ENCODE measurements at places on chromosomes 11 and 22.

- DNase-seq: no peak
Measured at GRCh38 chr11:128559496-128560103, 27.8 kb downstream of the ETS1 start.

GRCh38 chr11:76699451-76700091 is 29.0 kb upstream of the LRRC32 start:
- DNase-seq: peak; percentile 63

DNA sequence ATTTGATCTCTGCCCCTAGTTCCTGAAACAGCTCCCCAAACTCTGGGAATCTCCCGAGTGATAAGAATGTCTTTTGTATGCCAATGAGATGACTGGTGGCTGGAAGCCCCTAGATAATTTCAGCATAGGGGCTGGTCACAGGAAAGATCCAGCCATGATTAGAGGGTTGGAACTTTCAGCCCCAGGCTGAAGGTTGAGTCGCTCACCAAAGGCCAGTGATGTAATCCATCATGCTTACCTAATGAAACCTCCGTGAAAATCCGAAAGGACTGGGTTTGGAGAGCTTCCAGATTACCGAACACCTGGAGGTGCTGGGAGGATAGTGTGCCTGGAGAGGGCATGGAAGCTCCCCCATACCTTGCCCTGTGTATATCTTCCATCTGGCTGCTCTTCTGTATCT is 26.0 kb downstream of the LRRC32 start:
- DNase-seq: no peak

DNA sequence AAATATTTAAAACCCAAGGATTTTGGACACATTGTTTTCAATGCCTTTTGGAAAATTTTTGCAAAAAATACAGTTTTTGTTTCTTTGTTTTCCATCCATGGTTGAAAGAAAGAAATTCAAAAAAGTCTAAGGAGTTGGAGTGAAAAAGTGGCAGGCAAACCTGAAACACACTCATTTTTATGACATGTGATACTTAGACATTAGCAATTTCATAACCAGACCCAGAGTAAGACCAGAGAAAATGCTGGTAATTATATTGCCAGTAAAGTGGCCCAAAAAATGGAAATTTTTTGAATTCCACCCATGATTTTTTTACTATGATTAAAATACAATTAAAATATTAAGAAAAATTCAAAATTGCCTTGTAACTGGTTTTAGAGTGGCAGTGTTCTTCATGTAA is 128.2 kb downstream of the SLC17A6 start:
- no peak for DNase-seq

GRCh38 chr11:43555816-43556611 is 124.5 kb upstream of the HSD17B12 start:
- DNase-seq: no peak

DNA sequence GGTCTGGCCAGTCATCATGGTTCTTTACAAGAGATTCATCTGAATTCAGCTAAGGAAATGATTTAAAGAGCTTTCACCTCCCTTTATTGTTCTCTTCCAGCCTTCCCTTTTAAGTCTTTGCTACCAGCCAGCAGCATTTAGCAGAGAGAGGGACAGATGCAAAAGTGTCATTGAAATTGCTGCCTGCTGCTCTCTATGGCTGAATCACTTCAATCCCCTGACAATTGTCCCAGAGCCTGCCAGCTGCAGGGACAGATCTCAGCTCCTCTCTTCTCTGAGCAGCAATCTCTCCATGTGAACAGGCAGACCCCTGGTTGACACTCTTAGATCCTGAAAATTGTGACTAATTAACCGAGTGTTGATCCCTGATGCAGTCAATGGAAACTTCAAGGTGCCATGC is 816.9 kb upstream of the CCDC90B start:
- DNase-seq: no peak

- peak; percentile 81 for DNase-seq
Measured at GRCh38 chr11:45859661-45860140, 12.4 kb downstream of the CRY2 start.

DNA sequence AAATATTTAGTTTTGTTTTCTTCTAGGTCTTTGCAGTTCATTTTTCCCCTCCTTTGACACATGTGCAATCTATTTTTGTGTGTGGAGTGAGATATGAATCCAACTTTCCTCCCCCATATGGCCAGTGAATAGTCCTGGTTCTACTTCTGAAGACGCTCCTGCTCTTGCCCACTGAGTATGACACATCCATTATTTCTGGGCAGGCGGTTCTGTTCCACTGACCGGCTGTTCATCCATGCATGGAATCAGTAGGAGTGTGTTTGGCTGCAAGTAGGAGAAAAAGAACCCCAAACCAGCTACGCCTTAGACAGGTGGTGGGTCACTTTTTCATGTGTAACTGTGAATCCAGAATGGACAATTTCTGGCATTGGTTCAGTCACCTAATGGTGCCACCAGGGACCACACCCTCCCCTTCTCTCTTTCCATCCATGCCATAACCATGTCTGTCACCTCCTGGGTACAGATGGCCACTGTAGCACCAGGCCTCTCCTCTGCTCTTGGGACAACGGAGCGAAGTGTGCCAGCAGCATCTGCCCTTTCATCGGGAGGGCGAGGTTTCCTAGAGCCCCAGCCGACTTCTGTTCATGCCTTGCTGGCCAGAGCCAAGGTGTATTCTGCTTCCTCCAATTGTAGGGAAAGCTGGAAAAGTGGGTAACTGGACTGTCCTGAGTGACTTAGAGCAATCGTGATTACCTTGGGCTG is 67.4 kb upstream of the SLC22A12 start:
- no peak for DNase-seq

DNA sequence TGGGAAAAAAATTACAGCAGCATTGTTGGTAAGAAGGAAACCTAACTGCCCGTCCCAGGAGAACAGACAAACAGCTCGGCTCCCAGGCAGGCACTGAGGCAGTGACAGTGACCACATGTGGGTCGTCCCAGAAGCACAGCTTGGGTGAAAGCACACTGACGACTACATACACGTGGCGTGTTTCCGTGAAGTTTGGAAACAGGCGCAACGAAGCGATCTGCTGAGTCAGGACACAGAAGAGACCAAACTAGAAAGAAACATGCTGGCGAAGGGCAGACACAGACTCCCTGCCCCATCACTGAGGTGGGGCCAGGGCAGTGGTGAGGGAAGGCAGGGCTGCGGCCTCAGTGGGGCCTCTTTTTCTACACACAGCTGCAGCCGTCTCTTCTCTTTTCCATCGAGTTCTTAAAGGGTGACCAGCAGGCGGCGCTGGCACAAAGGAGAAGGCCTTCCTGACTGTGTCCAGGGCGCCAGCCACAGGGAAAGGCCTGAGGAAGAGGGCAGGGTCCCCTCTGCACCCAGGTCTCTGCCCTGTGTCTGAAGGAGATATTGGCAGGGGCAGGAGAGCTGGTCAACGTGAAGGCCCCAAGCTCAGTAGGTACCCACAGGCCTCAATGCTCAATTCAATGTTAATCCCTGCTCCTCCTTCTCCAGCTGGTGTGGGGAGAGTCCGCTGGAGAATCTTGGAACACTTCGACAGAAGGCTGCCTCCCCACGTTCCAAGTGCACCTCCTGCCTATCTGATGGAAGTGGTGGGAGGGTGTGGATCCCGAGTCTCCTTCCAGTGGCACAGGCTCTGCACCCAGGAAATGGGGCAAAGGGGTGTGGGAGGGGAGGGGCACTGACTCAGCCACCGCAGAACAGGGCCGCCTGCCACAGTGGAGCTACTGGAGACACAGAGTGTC is 19.9 kb downstream of the CARS1 start:
- no peak for DNase-seq
